Fibroblast of skin of back (primary cell): ENCODE measurements at places on chromosomes 12 and 14.

GRCh38 chr12:129841251-129841650, 62.6 kb downstream of the TMEM132D start:
- no peak for DNase-seq

DNA sequence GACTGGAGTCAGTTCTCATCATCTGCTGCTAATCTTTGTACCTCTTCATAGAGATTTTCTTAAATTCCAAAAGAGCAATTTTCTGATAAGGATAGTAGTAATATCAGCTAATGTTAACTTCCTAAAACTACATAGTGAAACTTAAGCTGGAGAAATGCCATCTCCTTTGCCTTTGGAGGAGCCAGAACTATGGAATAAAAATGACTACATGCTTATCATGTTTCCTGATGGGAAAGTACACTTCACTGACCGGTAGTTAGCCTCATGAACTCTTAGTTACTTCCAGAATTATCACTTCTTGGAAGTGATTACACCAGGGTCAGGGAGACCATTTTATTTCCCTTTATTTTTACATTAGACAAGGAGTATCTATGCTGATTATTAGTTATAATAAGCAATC, 1222.1 kb upstream of the TMEM132C start:
- DNase-seq, result no peak

- no peak for DNase-seq
Observed at GRCh38 chr12:76706101-76706500, 57.8 kb upstream of the ZDHHC17 start.

DNA sequence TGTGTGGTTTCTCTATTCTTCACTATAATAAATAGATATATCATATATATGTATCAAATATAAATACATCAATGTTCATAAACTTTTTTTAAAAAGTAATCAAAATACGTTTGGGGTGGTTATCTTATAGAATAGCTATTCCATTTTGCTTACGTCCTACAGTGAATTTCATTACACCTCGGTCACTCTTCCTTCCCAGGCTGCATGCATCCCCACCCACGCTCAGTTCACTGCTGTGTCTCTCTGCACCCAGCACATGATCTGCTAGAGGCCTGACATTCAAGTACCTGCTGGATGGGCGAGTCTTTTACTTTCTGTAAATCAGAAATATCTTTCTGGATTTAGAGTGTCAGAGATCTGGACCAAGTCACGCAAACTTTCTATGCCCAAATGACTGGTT, 3.6 kb downstream of the STX2 start:
- DNase-seq, result no peak

- peak; percentile 16 for DNase-seq
Observed at GRCh38 chr14:55245657-55246268, 25.5 kb upstream of the FBXO34 start.

GRCh38 chr12:56682323-56682722, 5.8 kb downstream of the PTGES3 start:
- no peak for DNase-seq

- peak; percentile 23 for DNase-seq
Observed at GRCh38 chr12:122182887-122183587, at the start of gene LRRC43. LRRC43 (plus strand) TSS chr12:122183123; CDS start chr12:122183145, 22 bp downstream.

DNA sequence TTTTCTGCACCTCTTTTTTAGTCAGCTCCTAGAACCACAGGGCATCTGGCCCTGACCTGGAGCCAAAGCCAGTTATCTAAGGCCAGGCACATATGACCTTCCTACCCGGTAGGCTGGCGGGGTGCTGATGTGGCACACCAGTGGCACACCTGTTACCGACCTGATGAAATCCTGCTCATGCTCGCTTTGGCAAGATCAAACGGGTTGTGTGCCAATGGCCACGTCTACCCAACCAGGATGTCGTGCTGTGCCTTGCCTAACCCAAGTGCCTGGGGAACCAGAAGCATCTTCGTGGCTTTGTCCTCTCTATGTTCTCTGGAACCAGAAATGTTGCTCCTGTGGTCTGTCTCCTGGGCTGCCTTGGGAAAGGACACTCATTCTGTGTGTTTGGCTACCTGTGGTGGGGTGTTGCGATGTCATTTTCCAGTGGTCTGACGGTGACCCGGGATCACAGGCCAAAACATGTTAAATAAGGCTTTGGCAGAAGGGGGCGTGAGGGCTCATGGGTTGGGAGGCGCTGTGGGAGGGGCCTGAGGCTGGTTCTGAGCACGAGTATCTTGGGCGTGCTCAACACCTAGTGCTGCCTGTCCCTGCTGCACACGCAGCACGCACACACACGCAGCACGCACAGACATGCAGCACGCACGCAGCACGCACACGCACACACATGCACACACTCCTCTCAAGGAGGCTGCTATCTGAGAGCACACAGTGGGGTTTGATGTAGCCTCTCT, 27.9 kb downstream of the CCNK start:
- DNase-seq, result no peak

DNA sequence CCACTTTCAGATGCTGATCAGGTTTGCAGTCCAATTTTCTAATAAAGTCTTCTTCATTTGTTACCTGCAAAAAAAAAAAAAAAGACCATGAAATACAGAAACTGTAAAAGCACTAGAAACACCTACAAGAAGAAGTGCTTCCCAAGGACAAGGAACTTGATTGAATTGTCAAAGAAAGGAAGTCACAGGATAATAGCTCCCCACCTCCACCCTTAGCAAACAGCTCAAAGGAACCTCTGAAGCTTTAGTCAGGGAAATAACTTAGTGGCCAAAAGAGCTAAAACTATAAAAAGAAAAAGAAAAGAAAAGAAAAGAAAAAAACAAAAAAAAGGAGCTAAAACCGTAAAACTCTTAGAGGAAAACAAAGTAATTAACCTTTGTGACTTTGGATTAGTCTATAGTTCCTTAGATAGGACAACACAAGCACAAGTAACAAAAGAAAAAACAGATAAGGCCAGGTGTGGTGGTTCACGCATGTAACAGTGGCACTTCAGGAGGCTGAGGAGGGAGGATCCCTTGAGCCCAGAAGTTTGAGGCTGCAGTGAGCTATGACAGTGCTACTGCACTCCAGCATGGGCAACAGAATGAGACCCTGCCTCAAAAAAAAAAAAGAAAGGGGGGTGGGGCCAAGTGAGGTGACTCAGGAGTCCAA, 28.5 kb downstream of the ZFYVE1 start:
- no peak for DNase-seq

GRCh38 chr12:115946867-115947695, 330.4 kb downstream of the MED13L start:
- no peak for DNase-seq

DNA sequence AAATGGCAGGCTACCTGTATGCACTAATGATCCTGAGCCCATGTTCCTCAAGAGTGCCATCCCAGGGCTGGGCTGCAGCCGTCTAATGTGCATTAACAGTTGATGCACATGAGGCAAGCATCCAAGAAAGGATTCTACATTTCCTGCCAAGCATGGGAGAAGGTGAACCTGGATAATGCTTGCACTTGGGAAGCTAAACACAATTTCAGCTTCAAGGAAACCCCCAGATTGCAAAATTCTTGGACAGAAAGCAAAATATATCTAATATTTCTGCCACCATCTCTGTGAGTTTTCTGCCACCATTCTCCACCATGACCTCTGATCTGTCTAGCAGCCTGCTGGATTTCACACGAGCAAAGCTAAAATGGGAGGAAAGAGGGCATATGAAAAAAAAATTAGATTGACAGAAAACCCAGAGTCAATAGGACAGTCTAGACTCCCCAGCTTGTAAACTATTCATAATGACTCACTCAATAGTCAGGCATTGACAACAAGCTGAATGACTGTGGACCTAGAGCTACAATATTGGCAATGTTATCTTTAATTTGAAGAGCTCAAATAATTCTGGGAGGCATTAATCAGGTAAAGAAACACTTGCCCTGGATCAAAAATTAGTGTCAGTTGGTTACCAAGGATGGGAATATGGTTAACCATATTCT, 91.9 kb upstream of the BCL2L14 start:
- DNase-seq, result peak; percentile 60

- DNase-seq, result no peak
Observed at GRCh38 chr12:39297891-39298290, 145.0 kb downstream of the KIF21A start.

- no peak for DNase-seq
Observed at GRCh38 chr14:22462923-22463322, 126.1 kb downstream of the DAD1 start.
